HT-29 (cell line): ENCODE measurements at places on chromosomes 11 and 22. TPM values are rescaled to one million over a fixed set of nuclear protein-coding genes. Genes with fewer than 3 reads are reported as not detected.

The OR2D2 gene
- total RNA-seq, result 0.37 TPM in 1 of 2 replicates, not detected in the other

The TEX12 gene
- not detected in 2 replicates for total RNA-seq

The LARGE1 gene
- 12.6 and 13.1 TPM in 2 replicates for total RNA-seq

The C1QTNF4 gene
- total RNA-seq, result not detected in 2 replicates

- DNase-seq, result no peak
Observed at GRCh38 chr22:36536717-36537116, 7.8 kb upstream of the EIF3D start.

DNA sequence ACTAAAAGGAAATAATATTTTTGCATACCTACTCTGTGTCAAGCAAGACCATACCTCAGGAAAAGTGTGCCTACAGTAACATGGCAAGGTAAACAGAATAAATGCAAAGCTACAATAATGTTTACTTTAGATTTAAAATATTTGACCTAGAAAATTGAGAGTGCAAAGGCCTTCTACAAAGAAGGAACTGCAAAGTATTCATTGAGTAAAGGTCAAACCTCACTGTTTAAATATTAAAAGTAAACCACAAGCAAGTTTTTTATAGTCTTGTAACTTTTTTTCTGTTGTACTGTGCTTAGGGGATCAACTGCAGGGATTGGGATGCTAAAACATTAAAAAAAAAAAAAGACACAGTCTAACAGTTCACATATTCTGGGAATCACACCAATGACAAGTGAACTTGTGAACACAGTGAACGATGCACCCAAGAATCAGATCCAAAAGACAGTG is 48.8 kb downstream of the CWF19L2 start:
- DNase-seq, result peak; percentile 52

- no peak for DNase-seq
Observed at GRCh38 chr11:101113540-101113939, 16.1 kb downstream of the PGR start.

GRCh38 chr11:87097582-87097981 is 59.8 kb downstream of the TMEM135 start:
- DNase-seq, result peak; percentile 79

GRCh38 chr11:79461666-79462645 is 21.1 kb upstream of the TENM4 start:
- DNase-seq, result no peak
